ENCODE measurements at places on chromosomes 6 and 20.

- no peak for DNase-seq
Measured at GRCh38 chr6:31657406-31658157, 1.9 kb downstream of the APOM start.

GRCh38 chr6:40419377-40419776, 167.8 kb downstream of the LRFN2 start:
- DNase-seq = no peak

GRCh38 chr6:16493112-16493511, 254.7 kb downstream of the GMPR start:
- no peak for DNase-seq

DNA sequence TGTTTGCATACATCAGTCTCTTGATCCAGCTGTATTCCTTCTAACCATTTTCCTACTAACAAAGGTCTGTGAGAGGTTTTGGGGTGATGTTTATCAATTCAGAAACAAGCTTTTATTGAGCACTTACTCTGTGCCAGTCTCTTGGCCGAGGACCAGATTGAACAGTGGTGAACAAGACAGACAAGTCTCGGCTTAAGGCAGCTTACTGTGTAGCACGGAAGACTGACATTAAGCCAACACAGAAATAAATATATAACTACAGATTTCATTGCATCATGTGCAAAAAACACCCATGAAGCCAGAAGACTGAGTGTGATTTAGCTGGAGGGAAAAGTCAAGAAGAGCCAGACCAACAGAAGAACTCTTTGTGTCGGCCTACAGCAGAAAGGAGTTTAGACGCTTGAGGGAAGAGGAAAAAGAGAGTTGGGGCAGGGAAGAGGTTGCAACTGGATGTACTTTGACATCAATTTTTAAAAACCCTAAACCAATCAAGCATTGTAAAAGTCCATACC, 549.6 kb upstream of the CITED2 start:
- no peak for DNase-seq

DNA sequence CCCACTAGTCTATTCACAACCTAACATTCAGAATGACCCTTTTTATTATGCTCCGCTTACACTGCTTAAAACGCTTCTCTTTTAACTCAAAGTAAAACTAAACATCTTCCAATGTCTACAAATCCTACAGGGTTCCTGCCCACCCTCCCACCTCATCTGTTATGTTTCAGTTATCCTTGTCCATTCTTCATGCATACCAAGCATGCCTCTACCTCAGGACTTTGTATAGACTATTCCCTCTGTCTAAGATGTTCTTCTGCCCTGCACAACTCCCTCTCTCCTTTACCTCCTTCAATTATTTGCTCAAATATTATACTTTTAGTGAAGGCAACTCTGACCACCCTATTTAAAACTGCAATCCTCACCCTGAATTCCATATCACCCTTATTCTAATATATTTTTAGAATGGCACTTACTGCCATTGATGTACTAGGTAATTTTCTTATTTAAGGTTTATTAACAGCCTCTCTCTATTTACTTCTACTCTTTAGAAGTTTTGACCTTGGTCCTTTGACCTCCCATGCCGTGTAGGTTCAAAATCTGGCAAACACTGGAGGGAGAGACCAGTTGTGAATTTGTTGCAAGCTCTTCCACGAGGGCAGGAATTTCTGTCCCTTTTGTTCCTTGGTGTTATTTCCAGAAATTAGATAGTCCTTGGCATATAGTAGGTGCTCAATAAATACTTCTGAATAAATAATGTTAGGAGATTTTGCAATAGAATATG, 111.8 kb downstream of the CHD6 start:
- no peak for DNase-seq

DNA sequence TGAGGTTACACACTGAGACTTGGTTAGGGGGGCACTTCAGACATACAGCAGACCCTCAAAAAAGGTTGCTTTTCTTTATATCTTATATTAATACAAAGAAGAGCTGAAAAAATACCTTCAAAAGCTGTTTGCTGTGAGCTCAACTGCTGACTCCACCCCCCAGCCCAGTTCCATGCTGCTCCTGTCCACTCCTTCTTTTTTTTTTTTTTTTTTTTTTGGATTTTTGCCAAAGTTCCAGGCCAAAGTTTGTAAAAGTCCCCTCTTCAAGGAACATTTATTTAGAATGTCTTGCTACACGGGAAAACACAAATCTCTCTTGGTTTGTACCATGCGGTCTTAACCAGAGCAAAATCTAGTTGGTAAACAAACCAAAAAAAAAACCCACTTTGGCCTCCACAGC, 85.3 kb upstream of the AKAP12 start:
- DNase-seq = no peak

GRCh38 chr20:53869466-53870258, 200.7 kb downstream of the BCAS1 start:
- DNase-seq = peak; percentile 64

DNA sequence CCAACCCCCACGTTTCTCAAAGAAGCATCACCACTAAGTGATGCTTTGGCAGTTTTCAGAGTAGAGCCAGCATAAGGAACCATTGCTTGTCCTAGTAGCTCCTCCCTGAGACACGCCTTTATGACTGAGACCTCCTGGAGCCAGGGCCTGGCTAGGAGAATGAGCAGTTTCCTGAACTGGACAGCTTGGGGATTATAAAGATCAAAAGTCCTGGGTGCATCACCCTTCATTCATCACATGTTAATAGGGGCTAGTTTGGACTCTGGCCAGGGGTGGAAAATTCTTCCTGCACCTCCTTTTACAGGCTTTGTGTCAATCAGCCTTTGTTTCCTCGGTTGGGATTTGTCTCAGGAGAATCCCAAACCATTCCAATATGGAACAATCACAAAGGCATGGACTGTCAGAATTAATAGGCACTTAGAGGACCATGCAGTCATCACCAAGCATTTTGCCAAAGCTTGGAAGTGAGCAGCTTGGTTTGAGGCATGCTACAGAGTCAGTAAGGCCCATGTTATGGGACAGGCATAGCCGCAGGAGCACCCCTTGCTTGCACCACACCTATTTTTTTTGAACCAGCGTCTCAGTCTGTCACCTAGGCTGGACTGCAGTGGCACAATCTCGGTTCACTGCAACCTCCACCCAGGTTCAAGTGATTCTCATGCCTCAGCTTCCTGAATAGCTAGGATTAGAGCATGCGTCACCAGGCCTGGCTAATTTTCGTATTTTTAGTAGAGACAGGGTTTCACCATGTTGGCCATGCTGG, 64.9 kb upstream of the TGM3 start:
- DNase-seq = no peak

DNA sequence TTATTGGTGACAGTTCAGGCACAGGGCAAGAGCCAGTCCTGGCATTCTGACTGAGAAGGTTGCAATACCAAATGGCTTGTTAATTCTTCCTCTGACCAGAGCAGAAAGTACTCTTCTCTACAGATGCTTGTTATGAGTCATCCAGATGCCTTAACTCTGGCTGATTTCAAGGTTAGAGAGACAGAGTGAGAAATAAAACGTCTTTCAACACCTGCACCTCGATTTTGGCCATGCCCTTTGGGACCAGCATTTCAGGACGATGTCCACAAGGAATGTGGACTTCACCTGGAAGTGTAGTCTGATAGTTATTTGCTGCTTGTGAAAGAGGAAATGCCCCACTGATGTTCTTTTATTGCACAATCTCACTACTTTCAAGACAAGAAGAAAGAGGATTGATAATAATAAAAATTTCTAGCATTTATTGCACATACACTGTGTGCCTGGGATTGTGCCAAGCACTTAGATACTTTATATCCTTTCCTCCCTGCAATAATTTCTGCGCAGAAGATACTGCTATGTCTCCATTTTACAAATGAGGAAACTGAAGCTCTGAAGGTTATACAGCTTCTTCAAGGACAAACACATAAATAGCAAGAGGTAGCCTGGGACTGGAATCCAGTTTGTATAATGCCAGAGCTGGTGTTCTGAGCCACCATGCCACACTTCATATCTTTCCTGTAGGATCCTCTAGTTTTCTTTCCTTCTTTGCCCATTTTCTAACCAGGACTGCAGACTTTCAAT, 33.5 kb upstream of the MCM3 start:
- no peak for DNase-seq

DNA sequence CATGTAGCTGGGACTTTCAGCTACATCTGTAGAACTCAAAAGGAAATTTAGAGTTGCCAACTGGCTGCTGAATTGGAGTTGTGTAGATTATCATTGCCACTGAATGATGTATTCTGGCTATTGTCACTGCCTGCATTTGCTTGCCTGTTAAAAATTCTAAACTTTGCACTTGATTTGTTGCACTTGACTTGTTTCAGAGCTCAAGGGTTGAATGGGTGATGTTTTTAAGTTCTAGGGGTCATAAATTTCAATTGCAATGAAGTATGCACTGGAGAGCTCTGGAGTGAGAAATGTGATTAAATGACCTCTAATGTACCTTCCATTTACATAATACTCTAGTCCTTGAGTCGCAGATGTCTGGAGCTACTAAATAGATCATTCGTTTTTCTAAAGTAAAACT, 102.4 kb downstream of the TNFRSF21 start:
- DNase-seq = no peak

GRCh38 chr20:16898433-16898832, 150.3 kb downstream of the OTOR start:
- peak; percentile 8 for DNase-seq

GRCh38 chr6:42040856-42041480, 9.4 kb upstream of the TAF8 start:
- DNase-seq = no peak

DNA sequence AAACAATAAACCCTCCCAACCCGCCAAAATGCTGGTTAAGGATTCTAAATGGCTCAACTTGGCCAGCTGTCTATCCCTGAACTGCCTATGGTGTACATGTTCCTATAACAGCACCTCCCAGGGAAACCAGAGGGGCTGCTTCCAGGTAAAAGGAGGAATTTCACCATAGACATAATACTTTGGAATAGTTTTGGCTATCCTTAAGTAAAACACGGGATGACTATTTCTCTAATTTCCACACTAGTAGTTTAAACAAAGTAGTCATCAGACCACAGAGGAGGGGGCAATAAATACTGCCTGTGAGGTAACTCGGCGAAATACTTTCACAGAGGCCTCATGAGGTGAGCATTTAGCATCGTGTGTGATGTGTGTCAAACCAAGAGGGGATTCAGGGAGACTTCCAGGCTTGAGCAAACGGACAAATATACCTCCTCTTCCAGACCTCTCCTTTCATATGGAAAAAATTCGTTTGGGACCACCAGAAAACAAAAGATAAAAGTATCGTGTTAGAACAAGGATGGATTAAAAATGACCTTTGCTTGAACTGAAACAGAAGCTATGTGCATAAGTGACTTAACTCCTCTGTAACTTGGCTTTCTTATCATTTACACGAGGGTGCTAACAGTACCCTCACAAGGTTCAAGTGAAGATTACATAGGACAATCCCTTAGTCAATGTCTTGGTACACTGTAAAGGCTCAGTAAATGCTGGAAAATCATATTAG, 1.0 kb upstream of the XRN2 start:
- no peak for DNase-seq

- no peak for DNase-seq
Measured at GRCh38 chr20:23484081-23484480, 6.8 kb upstream of the CST8 start.

DNA sequence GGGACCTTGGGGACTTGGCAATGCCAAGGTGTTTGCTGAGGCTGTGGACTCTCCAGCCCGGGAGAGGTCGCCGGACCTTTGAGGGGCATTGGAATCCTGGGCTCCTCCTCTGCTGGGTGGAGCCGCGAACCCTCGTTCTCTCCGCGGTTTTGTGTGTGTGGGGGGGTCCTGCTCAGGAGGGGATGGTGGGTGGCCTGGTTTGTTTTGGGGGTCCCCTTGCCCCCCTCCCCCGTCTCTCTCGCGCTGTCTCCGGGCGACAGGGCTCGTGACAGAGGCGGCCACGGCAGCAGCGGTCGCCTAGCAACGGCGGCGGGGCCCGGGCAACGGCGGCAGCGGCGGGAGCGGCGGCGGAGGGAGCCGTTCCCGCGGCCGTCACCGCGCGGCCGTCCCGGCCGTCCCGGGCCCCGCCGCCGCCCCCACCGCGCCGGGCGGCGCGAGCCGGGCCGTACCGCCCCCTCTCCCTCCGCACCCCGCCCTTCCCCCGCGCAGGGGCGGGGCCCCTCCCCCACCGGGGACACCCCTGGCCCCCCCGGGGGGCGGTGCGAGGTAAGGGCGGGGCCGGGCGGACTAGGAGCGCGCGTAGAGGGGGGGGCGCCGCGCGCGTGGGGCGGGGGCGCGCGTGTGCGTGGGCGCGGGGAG, 7.8 kb downstream of the SYNGAP1 start:
- no peak for DNase-seq

- DNase-seq = no peak
Measured at GRCh38 chr6:17972074-17972952, 15.1 kb downstream of the KIF13A start.

DNA sequence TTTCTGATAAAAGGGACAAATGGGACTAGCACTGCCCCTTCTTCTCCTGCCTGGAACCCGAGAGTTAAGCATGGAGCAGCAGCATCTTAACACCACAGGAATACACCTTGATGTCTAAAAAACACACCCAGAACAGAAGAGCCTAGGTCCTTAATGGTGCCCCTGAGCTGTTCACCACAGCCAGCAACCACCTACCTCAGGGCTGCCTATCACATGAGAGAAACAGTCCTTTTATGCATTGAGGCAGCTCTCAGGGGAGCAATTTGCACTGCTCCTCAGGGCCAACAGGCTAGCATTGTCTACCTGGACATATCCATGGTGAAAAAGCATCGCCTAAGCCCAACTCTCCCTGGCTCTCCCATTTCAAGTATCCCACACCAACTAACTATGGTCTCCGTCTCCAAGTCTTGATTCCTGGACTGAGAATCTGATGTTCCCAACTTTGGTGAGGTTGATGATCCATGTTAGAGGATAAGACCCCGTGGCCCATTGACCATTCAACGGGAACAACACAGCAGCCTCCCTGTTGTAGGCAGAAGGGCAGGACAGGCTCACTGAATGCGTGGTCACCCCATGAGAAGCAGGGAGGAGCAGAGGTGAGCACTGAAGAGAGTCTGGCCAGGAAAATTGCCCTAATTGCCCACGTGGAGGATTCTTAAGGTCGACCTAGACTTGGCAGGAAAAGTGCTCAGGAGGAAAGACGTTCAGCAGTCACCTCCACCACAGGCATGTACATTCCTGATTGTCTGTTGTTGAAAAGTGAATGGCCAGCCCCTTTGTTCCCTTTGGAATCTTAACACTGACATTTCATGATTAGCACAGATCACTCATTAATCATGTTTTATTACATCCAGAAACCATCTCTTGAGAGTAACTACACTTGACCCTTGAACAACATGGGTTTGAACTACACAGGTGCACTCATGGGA, 4.2 kb upstream of the APMAP start:
- DNase-seq = no peak

DNA sequence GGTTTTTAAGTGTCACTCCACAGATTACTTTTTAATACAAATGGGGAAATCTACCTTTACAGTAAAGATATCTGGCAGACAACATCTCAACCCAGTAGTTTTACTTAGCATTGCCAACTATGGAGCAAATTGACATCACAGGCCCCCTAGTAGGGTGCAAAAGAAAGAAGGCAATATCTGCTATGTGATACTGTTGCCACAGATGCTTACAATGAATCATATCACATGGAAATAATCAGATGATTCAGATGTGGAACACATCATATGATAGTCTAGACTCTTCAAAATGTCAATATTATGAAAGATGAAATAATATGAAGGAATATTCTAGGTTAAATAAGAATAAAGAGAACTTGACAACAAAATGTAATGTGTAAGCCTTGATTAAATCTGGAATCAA, 322.5 kb downstream of the BMP2 start:
- DNase-seq = no peak

GRCh38 chr6:150940941-150941340, 75.4 kb downstream of the MTHFD1L start:
- DNase-seq = no peak

GRCh38 chr20:36369739-36370138, 63.6 kb downstream of the DLGAP4 start:
- no peak for DNase-seq

GRCh38 chr6:4903751-4904370, 100.0 kb downstream of the RPP40 start:
- no peak for DNase-seq
